ENCODE measurements at places on chromosomes 3 and 15.

GRCh38 chr15:66570842-66571478 lies 5.2 kb upstream of the LCTL start:
- DNase-seq, result no peak

GRCh38 chr3:126685021-126685420 lies 19.0 kb upstream of the CHCHD6 start:
- no peak for DNase-seq

GRCh38 chr3:58555203-58555602 lies 18.2 kb upstream of the ACOX2 start:
- DNase-seq, result no peak

DNA sequence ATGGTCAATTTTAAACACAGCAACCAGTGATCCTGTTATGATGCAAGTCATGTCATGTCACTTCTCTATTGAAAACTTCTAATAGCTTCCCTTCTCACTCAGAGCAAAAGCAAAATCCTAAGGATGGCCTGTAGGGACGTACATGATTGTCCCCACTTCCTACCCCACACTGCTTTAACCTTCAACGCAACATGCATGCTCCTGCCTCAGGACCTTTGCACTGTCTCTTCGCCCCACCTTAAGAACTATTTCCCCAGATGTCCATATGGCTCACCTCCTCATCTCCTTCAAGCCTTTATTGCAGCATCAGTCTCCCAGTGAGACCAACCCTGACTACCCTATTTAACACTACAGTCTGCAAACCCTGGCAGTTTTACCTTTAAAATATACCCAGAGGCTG lies 214.1 kb upstream of the CHRM5 start:
- no peak for DNase-seq

- DNase-seq, result no peak
These were observed 67.1 kb downstream of the APBA2 start for GRCh38 chr15:28952666-28953491.

GRCh38 chr3:172749230-172749965 lies 1.1 kb upstream of the ECT2 start:
- DNase-seq, result peak; percentile 90

- DNase-seq, result no peak
These were observed 463.1 kb downstream of the TBL1XR1 start for GRCh38 chr3:176734146-176734545.

GRCh38 chr15:69225355-69226022 lies 65.1 kb downstream of the GLCE start:
- DNase-seq, result peak; percentile 6

- DNase-seq, result no peak
These were observed 85.1 kb upstream of the FLNB start for GRCh38 chr3:57923101-57923500.

GRCh38 chr3:58117561-58118181 lies 93.1 kb downstream of the DNASE1L3 start:
- no peak for DNase-seq

DNA sequence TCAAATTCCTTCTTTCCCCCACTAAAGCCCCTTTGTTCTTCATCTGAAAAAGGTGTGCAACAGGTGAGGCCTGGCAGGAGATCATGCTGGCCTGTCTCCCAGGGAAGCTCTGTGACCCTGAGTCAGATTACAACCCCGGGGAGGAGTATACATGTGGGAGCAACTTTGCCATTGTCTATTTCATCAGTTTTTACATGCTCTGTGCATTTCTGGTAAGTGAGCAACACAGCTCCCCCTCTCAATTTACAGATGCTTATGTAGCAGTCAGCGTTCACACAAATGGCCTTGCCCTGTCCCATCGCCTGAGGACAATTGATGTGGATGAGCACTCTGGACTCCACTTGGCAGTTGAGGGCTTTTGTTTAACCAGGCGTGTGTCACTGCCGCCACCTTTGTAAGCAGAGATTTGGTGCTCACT lies 70.4 kb downstream of the CHDH start:
- no peak for DNase-seq

DNA sequence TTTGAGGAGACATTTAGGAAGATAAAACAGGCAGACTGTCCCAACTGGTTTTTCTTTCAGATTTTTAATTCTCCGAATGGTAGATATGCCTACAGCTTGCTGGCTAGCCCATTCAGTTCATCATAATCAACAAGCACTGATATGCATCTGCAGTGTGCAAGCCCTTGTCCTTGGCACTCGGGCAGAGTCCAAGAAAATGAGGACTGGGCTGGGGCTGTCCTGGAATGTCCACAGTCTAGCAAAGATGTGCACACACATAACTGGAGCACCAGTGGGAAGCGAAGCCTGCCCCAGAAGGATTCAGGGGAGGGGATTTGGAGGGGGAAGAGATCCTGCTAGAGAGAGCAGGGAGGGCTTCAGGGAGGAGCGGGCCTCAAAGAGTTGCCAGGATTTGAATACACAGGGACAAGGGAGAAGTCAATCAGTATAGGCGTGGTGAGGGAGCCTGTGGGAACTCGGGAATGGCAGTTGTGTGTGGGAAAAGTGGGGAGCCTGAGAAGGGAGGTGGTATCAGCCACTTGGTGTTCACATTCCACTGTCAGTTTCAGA lies 8.7 kb downstream of the FAH start:
- no peak for DNase-seq

DNA sequence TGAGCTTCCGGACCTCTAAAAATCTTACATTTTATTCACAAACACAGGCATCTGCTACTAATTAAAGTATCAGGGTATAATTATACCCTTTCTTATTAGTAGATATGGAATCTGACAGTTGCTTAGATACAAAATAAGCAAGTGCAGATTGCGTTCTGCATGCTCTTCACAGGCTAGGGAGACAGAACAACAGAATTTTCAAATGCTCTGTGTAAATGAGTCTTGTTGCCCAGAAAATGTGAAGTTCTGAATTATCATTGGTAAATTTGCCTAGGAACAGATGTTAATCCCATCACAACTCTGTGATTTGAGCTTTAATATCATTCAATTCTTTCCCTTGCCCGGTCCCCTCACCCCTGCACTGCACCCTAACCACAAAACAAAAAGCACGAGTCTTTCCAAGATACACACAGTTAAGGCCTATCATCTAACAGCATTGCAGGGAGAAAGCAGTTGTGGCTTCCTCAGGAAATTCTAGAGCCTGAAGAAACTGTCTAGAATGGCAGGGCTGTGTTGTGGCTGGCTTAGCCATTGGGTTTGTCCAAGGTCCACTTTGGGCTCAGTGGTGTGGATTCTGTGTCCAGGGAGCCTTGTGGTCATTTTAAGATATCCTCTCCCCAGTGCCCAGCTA lies 119.8 kb downstream of the PDCD6IP start:
- no peak for DNase-seq

- DNase-seq, result no peak
These were observed 38.0 kb downstream of the SSR3 start for GRCh38 chr3:156516961-156517360.

- DNase-seq, result no peak
These were observed 17.9 kb upstream of the SKIC8 start for GRCh38 chr15:78317145-78317836.

- no peak for DNase-seq
These were observed 176.5 kb upstream of the PLSCR5 start for GRCh38 chr3:146781606-146782005.

- DNase-seq, result no peak
These were observed 171.6 kb upstream of the TSC22D2 start for GRCh38 chr3:150236316-150237082.

GRCh38 chr3:31918179-31919150 lies 62.6 kb downstream of the OSBPL10 start:
- DNase-seq, result no peak

- no peak for DNase-seq
These were observed 175.3 kb upstream of the STT3B start for GRCh38 chr3:31357451-31357850.

DNA sequence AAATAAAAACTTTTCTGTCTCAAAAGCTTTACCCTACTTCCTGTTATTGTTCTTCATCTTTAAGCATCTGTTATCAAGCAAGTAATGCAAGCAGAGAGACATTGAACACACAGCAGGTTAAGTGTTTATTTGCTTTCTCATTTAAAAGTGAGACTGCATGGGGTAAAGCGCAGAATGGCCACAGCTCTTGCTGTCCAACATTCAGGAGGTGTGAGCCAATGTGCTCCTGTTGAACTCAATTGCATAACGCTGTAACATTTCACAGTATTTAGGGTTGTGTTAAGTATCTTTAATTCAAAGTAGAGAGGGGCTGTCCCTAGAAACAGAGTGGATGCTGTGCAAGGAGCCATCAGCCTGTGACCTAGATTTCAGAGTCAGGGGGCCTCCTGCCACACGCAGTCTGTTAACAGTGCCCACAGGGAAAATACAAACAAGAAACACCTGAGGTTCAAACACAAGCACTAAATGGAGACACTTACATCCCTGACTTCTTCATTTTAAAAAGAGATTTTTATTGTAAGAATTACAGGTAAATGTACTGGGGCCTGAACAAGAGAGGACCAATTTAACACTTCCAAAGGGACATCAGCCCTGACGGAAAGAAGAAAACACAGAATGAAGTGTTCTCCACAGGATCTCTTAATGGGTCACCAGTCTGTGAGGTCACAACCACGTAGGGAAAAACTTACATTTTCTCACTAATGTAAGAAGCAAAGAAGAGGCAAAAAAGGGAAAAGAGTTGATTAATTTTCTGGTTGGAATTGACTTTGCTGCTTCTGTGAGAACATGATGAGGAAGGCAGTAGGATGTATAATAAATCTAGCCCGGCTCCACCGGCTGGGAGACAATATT lies 815.1 kb downstream of the VGLL3 start:
- no peak for DNase-seq

All from HFF-Myc (cell line).